ENCODE measurements at places on chromosomes 6 and 20.

GRCh38 chr6:1605893-1606779 is 3.6 kb upstream of the FOXC1 start:
- DNase-seq = no peak

DNA sequence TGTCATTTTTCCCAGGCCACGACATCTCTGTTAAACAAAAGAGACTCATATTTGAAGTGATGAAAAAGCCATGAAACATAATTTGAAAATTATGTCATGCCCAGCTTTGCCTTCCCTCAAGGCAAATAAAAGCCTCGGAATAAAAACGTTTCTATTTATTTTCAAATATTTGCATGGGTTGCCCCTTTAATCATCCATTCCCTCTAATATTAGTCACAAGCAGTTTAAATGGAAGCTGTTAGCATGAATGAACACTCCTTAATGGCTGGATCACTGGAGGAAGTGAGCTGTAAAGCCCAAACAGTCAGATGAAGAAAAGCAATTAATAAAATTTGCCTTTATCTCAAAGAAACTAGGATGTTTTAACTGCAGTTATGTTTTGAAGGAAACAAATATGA is 69.3 kb upstream of the STMND1 start:
- DNase-seq = no peak

DNA sequence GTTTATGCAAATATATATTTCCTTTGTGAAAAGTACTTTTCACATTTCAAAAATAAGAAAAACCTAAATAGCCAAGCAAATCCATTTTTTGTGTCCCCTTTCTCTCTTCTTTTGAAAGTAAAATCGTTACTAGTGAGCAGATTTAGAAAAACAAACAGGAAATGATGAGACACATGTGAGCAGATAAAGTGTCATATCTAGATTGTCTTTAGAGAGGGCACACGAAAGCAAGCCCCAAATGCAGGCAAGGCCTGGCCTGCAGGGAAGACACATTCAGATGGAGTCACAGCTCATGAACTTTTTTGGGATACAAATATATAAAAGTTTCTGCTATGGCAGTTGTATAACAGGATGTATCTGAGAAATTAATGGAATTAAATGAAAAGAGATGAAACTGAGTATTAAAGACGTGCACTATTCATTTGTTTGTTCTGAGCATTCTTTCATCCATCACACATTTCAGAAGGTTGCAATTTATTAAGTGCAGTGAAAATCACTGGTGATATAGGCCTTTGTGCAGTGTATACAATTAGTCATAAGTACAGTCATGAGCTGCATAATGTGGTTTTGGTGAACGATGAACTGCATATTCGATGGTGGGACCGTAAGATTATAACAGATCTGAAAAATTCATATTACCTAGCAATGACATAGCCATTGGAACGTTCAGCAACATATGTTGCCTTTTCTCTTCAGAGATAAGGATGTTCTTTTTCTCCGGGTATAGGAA is 101.4 kb downstream of the PACRG start:
- no peak for DNase-seq

DNA sequence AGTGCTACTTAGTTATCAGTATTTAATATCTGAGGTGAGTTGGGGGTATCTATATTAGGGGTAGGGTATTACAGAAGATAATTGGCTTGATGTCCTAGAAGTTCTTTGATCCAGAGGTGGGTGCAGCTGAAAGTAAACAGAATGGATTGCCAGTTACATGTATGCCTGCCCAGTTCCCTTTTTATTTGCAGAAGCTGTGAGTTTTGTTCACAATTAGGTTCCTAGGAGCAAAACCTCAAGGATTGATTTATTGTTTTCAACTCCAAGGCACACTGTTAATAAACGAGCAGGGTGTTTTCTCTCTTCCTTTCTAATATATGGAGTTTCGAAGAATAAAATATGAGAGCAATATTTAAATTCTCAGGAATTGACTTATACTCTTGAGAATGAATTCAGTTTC is 129.0 kb downstream of the SULF2 start:
- no peak for DNase-seq

- no peak for DNase-seq
Measured at GRCh38 chr6:22783931-22784330, 214.6 kb downstream of the HDGFL1 start.

GRCh38 chr6:154122195-154122925 is 83.3 kb downstream of the OPRM1 start:
- DNase-seq = no peak
